Left lung (tissue), 14 donors: ENCODE measurements at places on chromosomes 13 and 19. TPM values are rescaled to one million over a fixed set of nuclear protein-coding genes. Genes with fewer than 3 reads are reported as not detected.

GRCh38 chr13:31530922-31531321, 208.4 kb upstream of the RXFP2 start:
- DNase-seq: no peak
- H3K4me3 ChIP-seq: no peak overlapping the region
- no peaks in the 10 kb centered on the region for H3K36me3 ChIP-seq

DNA sequence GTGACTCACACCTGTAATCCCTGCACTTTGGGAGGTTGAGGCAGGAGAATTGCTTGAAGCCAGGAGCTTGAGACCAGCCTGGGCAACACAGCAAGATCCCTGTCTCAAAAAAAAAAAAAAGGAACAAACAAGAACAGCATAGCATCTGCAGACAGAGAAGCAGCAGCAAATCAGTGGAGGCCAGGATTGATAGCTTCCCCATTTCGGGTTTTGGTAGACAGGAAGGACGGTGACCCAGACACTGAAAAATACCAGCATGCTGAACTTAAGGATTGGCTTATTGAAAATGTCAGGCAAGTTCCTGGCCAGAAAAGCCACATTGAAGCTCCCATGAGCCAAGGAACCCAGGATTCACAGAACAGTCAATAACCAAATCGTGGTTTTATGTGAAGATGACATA, 3.0 kb downstream of the ZNF490 start:
- no peak for DNase-seq
- no peak overlapping the region for H3K4me3 ChIP-seq
- no peaks in the 10 kb centered on the region for H3K36me3 ChIP-seq
- peaks cover 33% of the 10 kb centered on the region for H3K4me1 ChIP-seq

- H3K36me3 ChIP-seq: no peaks in the 10 kb centered on the region
- H3K27me3 ChIP-seq: no peaks in the 10 kb centered on the region
- peaks cover 4% of the 10 kb centered on the region for H3K4me1 ChIP-seq
These were observed 19.5 kb upstream of the ALOX5AP start for GRCh38 chr13:30715837-30716236.

GRCh38 chr13:65653613-65654012, 1576.5 kb downstream of the PCDH9 start:
- H3K4me1 ChIP-seq: no peaks in the 10 kb centered on the region
- no peak overlapping the region for H3K27ac ChIP-seq
- no peak for DNase-seq
- H3K36me3 ChIP-seq: no peaks in the 10 kb centered on the region
- H3K4me3 ChIP-seq: no peak overlapping the region

GRCh38 chr19:13155472-13156359, 5.5 kb downstream of the IER2 start:
- peak overlapping the region; percentile 95 for H3K4me3 ChIP-seq
- peak; percentile 81 for DNase-seq
- peaks cover 35% of the 10 kb centered on the region for H3K4me1 ChIP-seq
- H3K36me3 ChIP-seq: no peaks in the 10 kb centered on the region
- no peaks in the 10 kb centered on the region for H3K27me3 ChIP-seq

GRCh38 chr19:55418185-55418584, 10.6 kb upstream of the UBE2S start:
- DNase-seq: peak; percentile 81
- H3K27me3 ChIP-seq: no peaks in the 10 kb centered on the region
- H3K4me1 ChIP-seq: no peaks in the 10 kb centered on the region
- no peaks in the 10 kb centered on the region for H3K36me3 ChIP-seq

GRCh38 chr13:25300861-25301346, 521 bp upstream of the NUP58 start:
- H3K4me1 ChIP-seq: peaks cover 10% of the 10 kb centered on the region
- peak; percentile 38 for DNase-seq
- peak overlapping the region; percentile 75 for H3K4me3 ChIP-seq
- H3K27me3 ChIP-seq: no peaks in the 10 kb centered on the region
- no peaks in the 10 kb centered on the region for H3K36me3 ChIP-seq

GRCh38 chr19:16612636-16613035, 15.4 kb downstream of the MED26 start:
- peaks cover 85% of the 10 kb centered on the region for H3K4me1 ChIP-seq
- H3K27ac ChIP-seq: peak overlapping the region; percentile 65
- H3K4me3 ChIP-seq: no peak overlapping the region
- DNase-seq: no peak

GRCh38 chr19:3176715-3177501, 1.7 kb upstream of the S1PR4 start:
- no peaks in the 10 kb centered on the region for H3K27me3 ChIP-seq
- peaks cover 61% of the 10 kb centered on the region for H3K4me1 ChIP-seq
- no peak for DNase-seq
- no peaks in the 10 kb centered on the region for H3K36me3 ChIP-seq

- H3K4me3 ChIP-seq: no peak overlapping the region
- H3K4me1 ChIP-seq: peaks cover 80% of the 10 kb centered on the region
- no peaks in the 10 kb centered on the region for H3K27me3 ChIP-seq
- H3K36me3 ChIP-seq: no peaks in the 10 kb centered on the region
- no peak for DNase-seq
- peak overlapping the region; percentile 39 for H3K27ac ChIP-seq
These were observed 27.6 kb downstream of the ELL start for GRCh38 chr19:18494267-18494607.

DNA sequence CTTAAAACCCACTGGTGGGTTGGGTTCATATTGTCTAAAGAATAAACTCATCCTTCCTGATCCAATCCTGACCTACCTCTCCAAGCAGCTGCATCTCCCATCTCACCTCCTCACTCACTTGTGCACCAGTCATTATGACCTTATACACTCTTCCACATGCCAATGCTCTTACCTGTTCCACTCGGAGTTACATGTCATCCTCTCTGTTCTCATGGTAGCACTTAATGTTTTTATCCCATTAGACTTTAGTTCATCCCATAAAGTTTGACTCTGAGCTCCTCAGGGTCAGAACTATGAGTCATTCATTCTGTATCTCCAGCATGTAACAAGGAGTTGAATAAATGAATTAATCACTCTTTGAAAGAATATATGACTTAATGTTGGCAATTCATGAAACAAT, 330.2 kb downstream of the KLF12 start:
- no peak for DNase-seq
- no peak overlapping the region for H3K27ac ChIP-seq
- H3K36me3 ChIP-seq: no peaks in the 10 kb centered on the region
- no peaks in the 10 kb centered on the region for H3K4me1 ChIP-seq
- no peaks in the 10 kb centered on the region for H3K27me3 ChIP-seq

DNA sequence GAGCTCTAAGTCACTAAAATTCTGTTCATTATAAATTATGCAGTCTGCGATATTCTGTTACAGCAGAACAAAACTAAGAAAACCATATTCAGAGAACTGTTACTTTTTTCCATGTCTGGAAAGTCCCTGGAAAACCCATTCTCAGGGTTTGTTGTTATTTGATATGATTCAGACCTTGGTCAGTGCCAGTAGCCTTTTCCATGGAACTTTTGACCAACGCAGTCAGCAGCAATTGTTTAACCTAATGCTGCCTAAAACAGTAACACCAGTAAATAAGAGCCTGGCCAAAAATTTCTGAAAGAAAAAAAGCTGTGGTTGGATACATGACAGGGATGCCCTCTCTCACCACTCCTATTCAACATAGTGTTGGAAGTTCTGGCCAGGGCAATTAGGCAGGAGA, 402.7 kb downstream of the TBC1D4 start:
- no peaks in the 10 kb centered on the region for H3K4me1 ChIP-seq
- no peak overlapping the region for H3K4me3 ChIP-seq
- H3K27me3 ChIP-seq: no peaks in the 10 kb centered on the region

GRCh38 chr19:47074621-47075020, 26.2 kb upstream of the TMEM160 start:
- H3K27me3 ChIP-seq: no peaks in the 10 kb centered on the region
- no peak for DNase-seq
- peaks cover 3% of the 10 kb centered on the region for H3K4me1 ChIP-seq
- H3K4me3 ChIP-seq: no peak overlapping the region
- H3K36me3 ChIP-seq: no peaks in the 10 kb centered on the region

DNA sequence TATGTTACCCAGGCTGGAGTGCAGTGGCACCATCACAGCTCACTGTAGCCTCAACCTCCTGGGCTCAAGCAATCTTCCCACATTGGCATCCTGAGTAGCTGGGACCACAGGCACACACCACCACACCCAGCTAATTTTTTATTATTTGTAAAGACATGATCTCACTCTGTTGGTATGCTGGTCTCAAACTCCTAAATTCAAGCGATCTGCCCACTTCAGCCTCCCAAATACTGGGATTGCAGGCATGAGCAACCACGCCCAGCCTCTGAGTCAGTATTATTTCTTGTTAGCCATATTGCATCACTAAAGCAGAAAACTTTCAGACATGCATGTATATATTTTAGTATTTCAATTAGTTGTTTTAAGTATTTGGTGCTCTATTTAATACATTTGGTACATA, 376.4 kb downstream of the GPC6 start:
- no peak overlapping the region for H3K4me3 ChIP-seq
- no peaks in the 10 kb centered on the region for H3K4me1 ChIP-seq
- DNase-seq: no peak
- H3K36me3 ChIP-seq: no peaks in the 10 kb centered on the region

- H3K27me3 ChIP-seq: no peaks in the 10 kb centered on the region
- H3K4me3 ChIP-seq: no peak overlapping the region
- DNase-seq: no peak
- no peak overlapping the region for H3K27ac ChIP-seq
- no peaks in the 10 kb centered on the region for H3K4me1 ChIP-seq
- no peaks in the 10 kb centered on the region for H3K36me3 ChIP-seq
These were observed 29.3 kb upstream of the IRS2 start for GRCh38 chr13:109815651-109816050.

GRCh38 chr13:102470283-102470917, 68.6 kb upstream of the FGF14 start:
- H3K36me3 ChIP-seq: no peaks in the 10 kb centered on the region
- no peaks in the 10 kb centered on the region for H3K4me1 ChIP-seq
- no peak overlapping the region for H3K27ac ChIP-seq
- no peak for DNase-seq
- no peak overlapping the region for H3K4me3 ChIP-seq

DNA sequence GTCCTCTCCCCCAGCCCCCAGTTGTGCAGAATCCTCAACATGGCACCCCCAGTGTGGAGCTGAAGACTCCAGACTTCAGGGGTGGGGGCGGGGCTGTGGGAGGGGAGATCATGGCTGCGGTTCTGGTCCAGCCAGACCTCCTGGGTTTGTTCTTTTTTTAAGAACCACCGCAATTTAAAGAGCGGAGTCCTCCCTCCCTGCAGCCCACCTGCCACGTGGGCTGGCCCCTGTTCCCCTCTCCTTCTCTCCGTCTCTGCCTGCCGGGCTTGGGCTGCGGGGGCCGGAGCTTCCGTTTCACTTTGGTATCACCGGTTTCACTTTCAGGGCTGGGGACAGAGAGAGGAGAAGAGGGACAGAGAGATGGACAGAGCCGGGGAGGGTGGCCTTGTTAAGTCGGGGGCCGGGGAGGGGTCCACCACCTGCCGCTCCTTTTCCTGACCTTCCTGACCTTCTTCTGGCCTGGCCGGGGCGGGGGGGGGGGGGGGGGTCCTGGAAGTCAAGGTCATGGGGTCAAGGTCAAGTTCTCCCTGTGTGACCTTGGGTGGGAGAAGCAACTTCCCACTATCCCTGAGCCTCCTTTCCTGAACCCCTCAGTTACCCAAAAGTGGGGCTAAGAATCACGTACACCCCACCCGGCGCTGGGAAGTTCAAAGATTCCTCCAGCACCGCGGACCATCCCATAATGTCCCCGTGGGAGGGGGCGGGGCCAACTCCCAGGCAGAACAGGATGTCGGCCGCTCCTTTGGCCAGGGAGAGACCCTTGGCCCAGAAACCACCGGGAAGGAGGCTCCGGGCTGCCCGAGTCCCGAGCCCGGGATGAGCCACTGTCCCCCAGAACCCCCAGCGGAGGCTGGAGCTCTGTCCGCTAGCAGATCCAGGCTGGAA, 11.3 kb upstream of the ZBTB7A start:
- DNase-seq: peak; percentile 74
- H3K27me3 ChIP-seq: no peaks in the 10 kb centered on the region
- H3K4me3 ChIP-seq: peak overlapping the region; percentile 36
- peaks cover 49% of the 10 kb centered on the region for H3K4me1 ChIP-seq

DNA sequence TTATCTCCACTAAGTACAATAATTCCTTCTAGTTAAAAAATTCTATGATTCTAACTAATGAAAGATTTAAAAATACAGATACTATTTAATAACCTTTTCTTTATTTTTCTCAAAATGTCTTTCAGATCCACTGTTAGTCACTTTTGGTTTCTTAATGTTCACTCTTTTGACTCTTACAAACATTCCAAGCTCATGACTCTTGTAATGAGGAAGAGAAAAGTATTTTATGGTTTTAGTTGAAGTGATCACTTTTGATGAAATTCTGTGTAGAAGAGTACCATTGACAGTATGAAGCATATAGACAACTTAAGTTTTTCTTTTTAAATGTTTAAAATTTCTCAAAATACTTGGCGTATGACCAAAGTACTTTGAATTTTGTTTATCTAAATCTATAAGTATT, 27.8 kb downstream of the COG3 start:
- no peaks in the 10 kb centered on the region for H3K4me1 ChIP-seq
- H3K4me3 ChIP-seq: no peak overlapping the region
- DNase-seq: no peak
- no peaks in the 10 kb centered on the region for H3K27me3 ChIP-seq
- peak overlapping the region; percentile 15 for H3K27ac ChIP-seq

DNA sequence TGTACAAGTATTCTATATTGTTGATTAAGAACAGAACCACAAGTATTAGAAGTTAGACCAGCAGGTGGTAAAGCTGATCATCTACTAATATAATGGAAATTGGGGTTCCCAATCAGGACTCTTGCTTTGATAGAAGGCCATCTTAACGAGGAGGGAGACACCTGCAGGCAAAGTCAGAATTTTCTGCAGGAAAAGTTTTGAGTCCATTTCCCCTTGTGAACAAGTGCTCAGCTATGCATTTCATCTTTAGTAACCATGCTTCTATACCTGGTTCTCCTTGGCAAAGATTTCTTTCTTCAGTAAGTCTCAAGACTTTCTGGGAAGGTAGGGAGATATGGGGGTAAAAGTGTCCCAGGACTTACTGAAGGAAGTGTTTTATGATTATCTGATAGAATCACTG, 36.1 kb upstream of the USPL1 start:
- no peaks in the 10 kb centered on the region for H3K27me3 ChIP-seq
- H3K27ac ChIP-seq: no peak overlapping the region
- H3K4me1 ChIP-seq: no peaks in the 10 kb centered on the region
- no peaks in the 10 kb centered on the region for H3K36me3 ChIP-seq

CRB3 gene
- 78.8 TPM for total RNA-seq

HIF3A gene
- 30.1 TPM for total RNA-seq

TNFAIP8L1 gene
- 5.9 TPM for total RNA-seq

ZNF555 gene
- 6.6 TPM for total RNA-seq

TEX26 gene
- total RNA-seq: not detected

ZNF558 gene
- total RNA-seq: 22.2 TPM

SIGLEC8 gene
- 0.87 TPM for total RNA-seq

ATP4B gene
- not detected for total RNA-seq

OR1I1 gene
- total RNA-seq: not detected

KLK4 gene
- not detected for total RNA-seq
